Ureter (tissue), 1 donor: ENCODE measurements at places on chromosomes 3 and 15. TPM values are rescaled to one million over a fixed set of nuclear protein-coding genes. Genes with fewer than 3 reads are reported as not detected.

Gene CAND2
- 13.7 TPM for total RNA-seq

DNA sequence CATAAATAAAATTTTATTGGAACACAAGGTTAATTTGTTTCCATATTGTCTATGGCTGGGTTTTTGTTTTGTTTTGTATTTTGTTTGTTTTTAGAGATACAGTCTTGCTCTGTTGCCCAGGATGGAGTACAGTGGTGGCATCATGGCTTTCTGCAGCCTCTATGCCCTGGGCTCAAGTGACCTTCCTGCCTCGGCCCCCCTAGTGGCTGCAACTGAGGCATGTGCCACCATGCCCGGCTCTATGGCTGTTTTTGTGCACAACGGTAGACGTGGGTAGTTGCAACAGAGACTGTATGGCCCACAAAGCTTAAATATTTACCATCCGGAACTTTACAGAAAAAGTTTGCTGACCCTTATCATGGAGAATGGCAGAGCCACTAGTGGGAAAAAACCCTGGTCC lies 46.8 kb upstream of the C3orf70 start:
- no peak for DNase-seq

GRCh38 chr3:151300539-151300938 lies 16.1 kb downstream of the GPR87 start:
- no peak for DNase-seq

- DNase-seq = no peak
Observed at GRCh38 chr3:49566312-49566711, 12.0 kb downstream of the BSN start.

DNA sequence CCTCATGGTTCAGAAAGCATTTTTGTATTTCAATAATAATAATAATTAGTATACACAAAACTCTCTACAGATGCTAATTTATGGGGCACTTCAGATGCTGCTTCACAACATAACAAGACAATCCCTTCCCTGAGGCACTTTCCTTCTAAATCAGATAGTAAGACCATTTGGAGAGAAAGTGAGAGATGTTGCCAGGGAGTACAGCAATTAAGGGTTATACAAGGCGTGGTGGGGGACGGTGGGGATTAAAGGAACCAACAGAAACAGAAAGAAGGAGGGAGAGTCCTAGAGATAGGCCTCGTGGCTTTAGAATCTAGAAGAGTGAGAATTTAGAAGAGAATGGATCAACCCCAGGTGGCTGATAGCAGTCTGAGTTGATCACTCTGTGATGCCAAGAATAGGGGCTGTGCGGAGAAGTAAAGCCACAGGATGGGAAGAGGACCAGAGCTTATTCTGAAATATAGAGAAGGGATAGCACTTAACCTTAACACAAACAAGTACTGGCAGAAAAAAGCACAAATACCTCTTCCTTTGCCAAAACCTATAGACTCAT lies 76.9 kb downstream of the ETFA start:
- DNase-seq = no peak

- no peak for DNase-seq
Observed at GRCh38 chr3:36792342-36792741, 28.0 kb upstream of the DCLK3 start.

Gene PODXL2
- 15.9 TPM for total RNA-seq

GRCh38 chr3:50268703-50269451 lies at the start of gene SEMA3B:
Gene SEMA3B, plus strand, starts transcription at chr3:50269147. Its CDS starts 94 bp downstream, at chr3:50269241.
- peak; percentile 84 for DNase-seq

- DNase-seq = no peak
Observed at GRCh38 chr15:73295630-73296286, 73.0 kb downstream of the HCN4 start.

DNA sequence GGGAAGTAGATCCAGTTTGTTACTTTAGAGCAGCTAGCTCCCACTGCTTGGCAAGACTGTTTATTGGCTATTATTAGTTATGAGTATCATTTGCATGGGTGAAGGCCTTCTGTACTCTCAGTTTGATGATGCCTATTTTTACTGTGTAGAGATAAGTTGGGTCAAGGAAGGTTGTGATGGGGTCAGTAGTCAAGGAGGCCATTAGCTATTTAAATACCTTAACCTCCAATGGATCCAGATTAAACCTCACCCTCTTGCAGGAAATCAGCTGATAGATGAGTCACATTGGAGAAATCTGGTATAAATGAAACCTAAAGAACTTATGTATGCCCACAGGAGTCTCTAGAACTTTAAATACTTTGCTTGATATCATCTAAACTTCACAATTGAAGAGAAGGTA lies 45.0 kb downstream of the THBS1 start:
- no peak for DNase-seq

DNA sequence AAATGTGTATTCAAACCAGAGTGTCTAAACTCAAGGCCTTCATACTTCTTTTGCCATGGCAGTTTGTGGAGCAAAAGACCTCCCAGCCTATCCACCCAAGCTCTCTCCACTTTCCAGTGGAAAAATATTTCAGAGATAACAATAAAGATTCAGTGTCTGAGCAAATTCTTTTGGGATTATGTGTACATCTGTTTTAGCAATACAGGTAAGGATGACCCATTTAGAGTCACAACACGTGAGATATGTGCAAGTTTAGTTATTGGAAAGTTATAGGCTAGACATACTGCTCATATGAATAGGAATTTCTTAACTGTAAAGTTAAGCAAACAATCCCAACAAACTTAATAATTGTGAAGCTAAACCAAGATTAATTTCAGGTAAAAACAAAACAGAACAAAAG lies 174.5 kb upstream of the LRIG1 start:
- no peak for DNase-seq

Gene FRMD5
- 0.60 TPM for total RNA-seq

DNA sequence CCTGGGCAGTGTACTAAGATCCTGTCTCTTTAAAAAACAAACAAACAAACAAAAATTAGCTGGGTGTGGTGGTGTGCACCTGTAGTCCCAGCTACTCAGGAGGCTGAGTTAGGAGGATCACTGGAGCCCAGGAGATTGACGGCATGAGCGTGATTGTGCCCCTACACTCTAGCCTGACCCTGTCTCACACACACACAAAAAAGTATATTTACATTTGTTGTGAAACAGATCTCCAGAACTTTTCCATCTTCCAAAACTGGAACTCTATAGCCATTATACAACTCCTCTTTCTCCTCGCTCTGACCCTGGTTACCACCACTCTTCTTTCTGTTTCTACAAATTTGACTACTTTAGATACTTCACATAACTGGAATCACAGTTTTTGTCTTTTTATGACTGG lies 56.0 kb upstream of the CCNB2 start:
- no peak for DNase-seq

DNA sequence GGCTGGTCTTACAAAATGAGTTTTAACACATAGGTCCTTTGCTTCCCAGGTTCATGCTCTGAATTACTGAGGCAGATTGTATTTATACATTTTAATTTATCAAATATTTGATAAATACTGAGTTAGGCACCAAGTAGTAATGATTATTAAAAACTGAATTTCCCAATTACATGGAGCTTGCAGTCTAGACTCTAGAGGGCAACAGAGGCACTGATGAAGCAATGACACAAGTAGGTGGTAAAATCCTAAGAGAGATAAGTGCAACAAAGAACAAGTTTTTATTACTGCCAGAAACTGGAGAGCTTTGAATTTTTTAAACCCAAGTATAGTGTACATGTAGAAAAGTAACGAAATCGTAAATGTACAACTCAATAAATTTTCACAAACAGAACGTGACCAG lies 406.2 kb upstream of the RARB start:
- no peak for DNase-seq

DNA sequence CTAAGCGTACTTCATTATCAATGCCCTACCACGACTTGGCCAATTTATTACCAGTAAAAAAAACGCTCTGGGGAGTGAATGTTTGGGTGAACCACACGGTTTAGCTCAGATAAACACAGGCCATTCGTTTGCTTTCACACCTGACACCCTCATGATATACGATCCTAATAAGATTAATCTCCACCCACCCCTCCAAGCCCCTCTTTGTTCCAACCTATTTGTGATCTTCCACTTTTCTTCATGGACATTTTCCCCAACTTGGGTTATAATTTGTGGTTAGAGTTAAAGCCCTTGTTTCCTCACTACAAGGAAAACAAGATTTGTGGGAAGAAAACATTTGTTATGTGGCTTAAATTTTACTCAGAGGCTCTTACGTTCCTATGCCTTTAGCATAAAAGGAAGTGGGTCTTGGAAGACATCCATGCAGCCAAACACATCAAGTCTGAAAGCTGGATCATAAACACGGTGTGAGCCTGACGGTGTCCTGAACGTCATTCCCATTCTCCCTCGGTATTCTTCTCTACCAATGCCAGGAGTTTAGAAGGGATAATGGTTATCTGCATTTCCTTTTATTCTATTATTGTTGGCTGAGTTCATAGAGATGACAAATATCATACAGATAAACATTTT lies 518.9 kb downstream of the NR2F2 start:
- no peak for DNase-seq

Gene TUSC7
- not detected for total RNA-seq
